NCI-H460 (cell line): ENCODE measurements at places on chromosomes 2 and 18.

- no peak for DNase-seq
Measured at GRCh38 chr18:48832938-48833700, 117.6 kb downstream of the SMAD7 start.

DNA sequence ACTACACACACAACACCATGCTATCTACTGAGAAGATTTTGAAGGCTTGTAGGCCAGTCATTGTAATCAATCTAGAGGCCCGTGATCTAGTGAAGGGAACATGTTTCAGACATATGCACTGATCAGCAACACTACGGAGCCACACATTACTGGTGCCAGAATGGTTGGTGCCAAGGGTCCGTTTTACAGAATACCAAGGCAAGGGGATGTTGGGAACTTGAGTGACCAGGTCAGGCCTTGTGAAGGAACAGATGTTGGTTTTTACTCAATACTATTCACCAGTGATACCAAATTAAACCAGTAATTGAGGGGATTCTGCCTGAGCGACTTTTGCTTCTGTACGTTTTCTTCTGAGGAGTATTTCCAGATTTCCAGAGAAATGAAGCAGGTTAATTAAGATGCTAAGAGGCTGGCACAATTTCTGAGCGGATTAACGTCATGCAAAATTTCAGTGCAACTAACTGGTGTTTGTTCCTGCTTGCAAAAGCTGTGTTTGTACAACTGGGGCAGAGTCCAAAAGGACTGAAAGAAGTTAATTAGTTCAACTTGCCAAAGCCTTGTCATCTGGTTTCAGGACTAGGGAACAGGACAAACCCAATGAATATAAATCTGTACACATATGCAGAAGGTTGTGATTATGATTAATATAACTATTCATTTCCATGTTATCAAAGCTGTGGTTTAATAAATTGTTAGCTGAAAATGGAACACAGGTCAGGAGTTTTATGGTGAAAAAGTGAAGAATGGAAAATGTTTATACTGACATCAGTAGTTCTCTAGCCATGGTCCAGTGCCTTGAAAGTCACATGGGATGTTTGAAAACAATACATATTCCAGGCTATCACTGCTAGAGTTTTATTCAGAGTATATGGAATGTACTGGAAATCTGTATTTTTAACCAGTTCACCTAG is 432.1 kb upstream of the DCC start:
- DNase-seq = no peak

DNA sequence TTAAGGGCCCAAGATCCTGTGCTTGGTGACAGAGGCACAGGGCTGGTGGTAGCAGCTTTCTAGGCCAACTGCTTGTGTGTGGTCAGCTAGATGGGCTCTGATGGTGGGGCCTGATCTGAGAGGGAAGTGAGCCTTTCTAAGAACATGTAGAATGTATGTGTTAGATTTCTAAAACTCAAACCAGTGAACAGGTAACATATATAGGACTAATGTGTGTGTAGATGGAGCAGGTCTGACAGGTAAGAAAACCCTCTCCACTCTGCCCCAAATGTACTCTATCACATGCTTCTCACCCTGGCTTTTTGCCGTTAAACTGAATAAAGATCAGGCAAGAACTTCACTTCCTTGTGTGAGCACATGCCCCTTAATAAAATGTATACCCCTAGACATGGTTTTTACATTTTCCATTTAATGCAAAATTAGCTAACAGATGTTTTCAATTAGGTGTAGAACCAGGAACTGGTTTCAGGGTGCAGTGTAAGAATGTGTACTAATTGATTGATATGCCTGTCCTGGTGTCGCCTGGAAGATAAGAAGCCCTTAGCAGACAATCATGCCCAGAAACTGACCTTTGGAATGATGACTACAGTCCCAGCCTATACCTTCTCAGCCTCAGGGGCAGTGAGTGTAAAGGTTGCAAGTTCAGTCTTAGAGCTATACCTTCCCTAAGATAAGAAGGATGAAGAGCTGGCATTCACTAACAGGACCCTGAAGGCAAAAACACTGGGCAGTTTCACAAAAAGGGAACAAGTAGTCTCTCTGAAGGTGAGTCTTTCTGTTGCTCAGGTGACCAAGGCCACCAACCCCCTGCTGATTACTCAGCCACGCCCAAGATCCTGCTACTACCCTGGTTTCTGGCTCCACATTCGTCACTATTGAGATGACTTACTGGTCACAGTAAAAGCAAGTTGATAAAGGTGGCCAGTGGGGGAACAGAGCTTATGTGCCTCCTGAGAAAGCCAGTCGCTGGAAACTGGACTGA is 71.2 kb downstream of the SPATS2L start:
- no peak for DNase-seq

GRCh38 chr2:21067125-21067524 is 23.3 kb upstream of the APOB start:
- DNase-seq = no peak

GRCh38 chr2:30368258-30368657 is 78.8 kb upstream of the LCLAT1 start:
- no peak for DNase-seq

DNA sequence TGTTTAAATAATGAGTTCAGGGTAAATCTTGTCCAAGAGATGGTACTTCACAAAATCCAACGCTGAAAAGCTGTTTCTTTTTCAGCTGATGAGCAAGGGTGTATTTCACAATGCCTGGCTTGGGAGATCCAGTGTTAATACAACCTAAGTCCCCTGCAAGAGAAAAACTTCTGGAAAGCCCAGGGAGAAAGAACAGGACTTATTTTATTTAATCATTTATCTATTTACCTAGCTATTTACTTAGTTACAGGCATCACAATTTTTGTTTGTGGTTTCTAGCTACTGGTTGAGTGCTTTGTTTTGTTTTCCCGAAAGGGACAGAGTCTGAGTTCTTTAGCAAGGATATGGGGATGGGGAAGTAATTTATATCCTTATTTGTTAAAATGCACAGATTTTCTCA is 598.2 kb upstream of the SYT4 start:
- DNase-seq = no peak

DNA sequence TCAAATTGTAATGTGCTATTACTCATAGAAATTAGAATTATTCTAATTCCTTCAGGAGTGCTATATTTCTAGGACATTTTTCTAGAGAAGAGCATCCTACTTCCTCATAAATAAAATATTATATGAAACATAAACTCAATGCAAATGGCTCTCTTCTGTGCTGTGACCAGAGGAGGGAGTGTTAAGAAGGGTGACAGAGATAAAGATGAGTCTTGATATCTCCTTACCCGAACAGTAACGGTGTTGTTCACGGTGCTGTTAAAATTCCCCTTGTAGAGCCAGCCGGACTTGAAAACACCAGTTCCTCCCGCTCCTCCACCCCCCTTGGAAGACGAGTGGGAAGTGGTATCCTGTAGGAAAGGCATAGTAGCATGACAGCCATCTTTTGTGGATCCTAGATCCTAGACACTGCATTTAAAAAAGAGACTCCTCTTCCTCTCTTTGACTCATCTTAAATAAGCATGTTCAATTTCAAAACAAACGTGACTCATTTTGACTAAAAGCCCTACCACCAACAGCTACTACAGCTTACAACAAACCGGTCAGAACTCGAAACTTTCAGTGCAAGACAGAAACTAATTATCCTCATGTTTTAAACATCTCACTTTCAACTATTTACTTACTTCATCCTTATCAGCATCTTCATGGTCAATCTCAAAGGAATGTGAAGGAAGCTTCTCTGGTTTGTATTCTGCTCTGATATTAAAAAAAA is 156.3 kb downstream of the DOCK10 start:
- no peak for DNase-seq

GRCh38 chr18:525036-525797 is 24.7 kb upstream of the COLEC12 start:
- no peak for DNase-seq

GRCh38 chr18:12742453-12742852 is 39.6 kb downstream of the PSMG2 start:
- no peak for DNase-seq

- no peak for DNase-seq
Measured at GRCh38 chr2:178006710-178007109, 65.9 kb downstream of the PDE11A start.

DNA sequence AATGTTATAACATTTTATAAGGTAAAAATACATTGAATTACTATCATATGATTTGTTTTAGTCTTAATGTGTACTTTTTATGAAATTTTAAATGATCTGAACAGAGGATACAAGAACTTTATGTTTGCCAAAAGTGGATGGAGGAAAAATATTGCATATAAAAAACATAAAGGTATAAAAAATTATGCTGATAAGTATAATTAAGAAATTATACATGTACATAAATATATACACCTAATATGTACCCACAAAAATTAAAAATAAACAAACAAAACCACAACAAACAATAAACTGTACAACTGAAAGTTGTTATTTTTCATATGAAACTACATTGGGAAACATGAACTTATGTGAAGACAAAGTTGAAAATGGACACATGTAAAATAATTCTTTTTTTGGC is 38.2 kb upstream of the CALCRL start:
- no peak for DNase-seq

DNA sequence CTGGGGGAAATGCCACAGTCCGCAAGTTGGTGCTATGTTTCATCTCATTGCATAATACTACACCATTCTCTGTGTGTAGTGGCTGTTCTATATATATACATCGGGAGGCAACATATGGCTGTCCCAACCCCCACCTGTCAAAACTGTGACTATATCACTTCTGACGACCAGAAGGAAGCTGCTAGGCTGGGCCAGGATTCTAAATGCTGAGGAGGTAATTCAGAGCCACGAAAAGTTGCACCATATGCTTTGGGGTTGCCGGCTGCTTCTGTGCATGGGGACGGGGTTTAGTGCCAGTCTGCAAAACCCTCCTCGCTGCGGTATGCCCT is 117.3 kb downstream of the MSH2 start:
- DNase-seq = peak; percentile 14

DNA sequence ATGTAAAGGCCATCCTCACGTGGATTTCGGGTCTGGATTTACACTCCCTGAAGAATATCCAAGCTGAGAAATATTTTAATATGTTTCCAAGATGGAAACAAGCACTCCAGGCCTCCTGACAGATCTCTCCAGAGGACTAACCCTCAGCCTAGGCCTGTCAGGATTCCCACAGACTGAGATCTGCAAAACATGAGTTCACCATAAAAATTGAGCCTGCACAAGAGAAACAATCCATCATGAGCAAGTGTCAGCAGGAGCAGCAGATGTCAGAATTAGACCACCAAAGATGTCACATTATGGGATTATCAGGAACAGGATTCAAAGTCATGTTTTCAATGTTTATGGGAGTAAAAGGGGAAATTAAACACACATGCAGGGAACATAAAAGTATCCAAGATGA is 191.3 kb downstream of the TFCP2L1 start:
- DNase-seq = no peak
